ENCODE measurements at places on chromosomes 16 and 17. TPM values are rescaled to one million over a fixed set of nuclear protein-coding genes. Genes with fewer than 3 reads are reported as not detected.

DNA sequence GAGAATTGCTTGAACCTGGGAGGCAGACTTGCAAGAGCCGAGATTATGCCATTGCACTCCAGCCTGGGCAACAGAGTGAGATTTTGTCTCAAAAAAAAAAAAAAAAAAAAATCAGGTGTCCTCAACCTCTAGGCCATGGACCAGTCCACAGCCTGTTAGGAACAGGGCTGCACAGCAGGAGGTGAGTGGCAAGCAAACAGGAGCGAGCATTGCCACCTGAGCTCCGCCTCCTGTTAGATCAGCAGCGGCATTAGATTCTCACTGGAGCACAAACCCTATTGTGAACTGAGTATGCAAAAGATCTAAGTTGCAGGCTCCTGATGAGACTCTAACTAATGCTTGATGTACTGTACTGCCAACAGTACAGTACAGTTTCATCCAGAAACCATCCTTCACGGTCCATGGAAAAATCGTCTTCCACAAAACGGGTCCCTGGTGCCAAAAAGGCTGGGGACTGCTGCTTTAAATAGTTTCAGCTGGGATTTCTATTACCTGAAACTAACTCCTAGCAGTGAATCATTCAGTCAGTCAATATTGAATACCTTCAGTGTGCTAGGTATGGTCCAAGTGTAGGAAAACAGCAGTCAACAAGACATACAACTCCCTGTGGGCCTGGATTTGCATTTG lies 56.3 kb upstream of the DHX40 start:
- DNase-seq = no peak

GRCh38 chr17:12068946-12069345 lies 48.3 kb downstream of the MAP2K4 start:
- DNase-seq = no peak

Gene CCL3
- total RNA-seq = 12.1 TPM

DNA sequence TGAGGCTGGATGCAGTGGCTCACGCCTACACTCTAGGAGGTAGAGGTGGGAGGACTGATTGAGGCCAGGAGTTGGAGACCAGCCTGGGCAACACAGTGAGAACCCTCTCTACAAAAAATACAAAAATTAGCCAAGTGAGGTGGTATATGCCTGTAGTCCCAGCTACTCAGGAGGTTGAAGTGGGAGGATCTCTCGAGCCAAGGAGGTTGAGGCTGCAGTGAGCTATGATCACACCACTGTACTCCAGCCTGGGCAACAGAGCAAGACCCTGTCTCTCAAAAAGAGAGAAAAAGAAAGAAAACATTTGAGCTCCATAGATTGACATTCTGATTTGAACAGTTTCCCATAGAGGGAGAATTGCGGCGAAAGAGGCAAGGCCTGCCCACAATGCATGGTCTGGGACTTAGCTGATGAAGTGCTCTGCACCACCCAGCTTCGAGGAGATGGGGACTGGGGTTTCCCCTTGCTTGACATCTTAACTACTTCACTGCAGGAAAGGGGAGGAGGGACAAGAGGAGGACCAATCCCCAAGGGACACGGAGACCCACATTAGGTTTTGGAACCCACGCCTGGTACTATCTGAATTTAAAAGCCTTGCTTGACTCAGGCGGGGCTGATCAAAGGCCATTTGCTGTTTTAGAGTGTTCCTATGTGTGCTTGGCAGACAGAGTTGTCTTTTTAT lies 21.7 kb downstream of the MSI2 start:
- no peak for DNase-seq

Gene TMED6
- total RNA-seq = not detected

DNA sequence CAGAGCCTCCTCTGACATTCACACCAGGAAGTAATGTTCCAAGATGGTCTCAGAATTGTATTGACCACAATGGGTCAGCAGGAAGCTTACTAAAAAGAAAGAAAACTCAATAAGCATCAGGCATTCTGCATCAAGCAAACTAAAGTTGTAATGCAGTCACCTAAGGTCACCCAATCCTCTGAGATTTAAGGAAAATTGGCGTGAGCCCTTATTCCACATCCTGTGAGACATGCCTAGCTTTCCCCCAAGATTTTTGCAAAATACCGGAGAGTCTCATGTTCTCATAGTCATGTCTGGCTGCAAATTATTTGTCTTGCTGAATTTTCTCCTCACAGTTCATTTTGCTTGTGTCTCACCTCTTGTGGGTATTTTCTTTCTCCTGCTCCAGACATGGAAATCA lies 417.1 kb upstream of the SOX9 start:
- DNase-seq = no peak

Gene MPP2
- 1.9 TPM for total RNA-seq

GRCh38 chr16:70665113-70665694 lies 18.8 kb downstream of the IL34 start:
- DNase-seq = no peak

DNA sequence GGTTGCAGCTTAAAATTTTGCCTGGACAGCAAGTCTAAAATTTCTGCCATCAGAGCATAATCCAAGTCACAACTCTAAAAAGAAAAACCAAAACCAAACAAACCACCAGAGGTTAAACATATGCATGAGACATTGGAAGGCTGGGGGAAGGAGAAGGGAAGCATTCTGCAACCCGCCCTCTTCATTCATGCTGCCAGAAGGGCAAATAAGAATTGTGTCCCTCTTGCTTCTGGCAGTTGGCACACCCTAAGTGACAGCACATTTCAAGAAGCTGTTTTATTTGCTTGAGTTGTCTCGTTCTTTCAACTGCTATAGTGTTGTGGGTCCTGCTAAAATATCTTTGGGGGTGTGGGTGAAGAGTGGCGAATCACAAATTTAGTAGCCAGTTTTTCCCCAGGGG lies 99.6 kb downstream of the SKAP1 start:
- no peak for DNase-seq

DNA sequence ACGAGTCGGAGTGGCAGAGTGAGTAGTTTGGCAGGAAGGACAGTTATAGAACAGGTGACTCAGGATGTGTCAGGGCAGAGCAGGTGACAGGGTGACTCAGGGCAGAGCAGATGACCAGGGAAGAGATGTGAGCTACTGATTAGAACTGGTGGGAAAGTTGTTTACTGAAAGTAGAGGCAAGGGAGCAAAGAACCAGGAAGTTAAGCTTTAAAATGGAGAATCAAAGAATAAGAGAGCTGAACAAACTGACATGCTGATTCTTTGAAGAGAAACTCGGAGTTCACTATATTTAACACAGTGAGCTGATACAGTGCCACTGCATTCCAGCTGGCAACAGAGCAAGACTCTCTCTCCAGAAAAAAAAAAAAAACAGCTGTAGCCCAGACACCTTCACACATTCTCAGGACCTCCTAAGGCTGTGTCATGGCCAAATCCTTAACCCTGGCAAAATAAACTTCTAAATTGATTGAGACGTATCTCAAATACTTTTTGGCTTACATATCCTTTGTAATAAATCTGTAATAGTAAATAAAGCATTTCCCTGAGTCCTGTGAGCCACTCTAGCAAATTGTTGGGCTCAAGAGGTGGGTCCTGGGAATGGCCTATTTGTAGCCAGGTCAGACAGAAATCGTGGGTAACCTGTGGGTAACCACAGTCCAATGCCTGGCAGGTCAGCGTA lies 12.3 kb upstream of the UBE2I start:
- no peak for DNase-seq

GRCh38 chr16:31110106-31111034 lies 2.2 kb downstream of the BCKDK start:
- no peak for DNase-seq

DNA sequence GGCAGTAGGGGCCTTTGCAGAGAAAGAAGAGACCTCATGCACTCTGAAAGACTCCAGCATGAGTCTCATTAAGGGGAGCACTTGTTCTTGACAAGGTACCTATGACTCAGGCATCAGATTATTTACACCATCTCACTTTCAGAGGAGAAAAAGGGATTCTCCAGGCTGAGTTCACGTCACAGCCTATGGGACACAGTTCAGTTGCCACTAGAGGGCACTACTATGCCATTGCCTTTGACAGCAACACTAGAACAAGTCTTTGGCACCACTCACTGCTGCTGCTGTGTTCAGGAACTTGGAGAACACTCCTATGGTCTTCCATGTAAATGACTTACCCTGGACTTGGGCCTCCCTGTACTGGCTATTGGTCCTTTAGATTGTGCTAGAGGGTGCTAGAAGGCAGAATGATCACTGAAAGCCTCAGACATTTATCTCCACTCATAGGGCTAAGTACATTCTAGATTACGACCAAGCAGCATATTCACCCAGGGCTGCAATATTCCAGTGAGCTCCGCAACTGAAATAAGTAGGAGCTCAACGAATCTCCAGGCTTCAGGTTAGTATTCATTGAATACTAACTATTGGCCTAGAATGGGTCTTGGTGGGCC lies 225.1 kb upstream of the CA10 start:
- no peak for DNase-seq

GRCh38 chr17:17900615-17901520 lies 64.1 kb upstream of the SREBF1 start:
- DNase-seq = no peak

GRCh38 chr17:40607641-40608040 lies 40.0 kb downstream of the SMARCE1 start:
- no peak for DNase-seq

DNA sequence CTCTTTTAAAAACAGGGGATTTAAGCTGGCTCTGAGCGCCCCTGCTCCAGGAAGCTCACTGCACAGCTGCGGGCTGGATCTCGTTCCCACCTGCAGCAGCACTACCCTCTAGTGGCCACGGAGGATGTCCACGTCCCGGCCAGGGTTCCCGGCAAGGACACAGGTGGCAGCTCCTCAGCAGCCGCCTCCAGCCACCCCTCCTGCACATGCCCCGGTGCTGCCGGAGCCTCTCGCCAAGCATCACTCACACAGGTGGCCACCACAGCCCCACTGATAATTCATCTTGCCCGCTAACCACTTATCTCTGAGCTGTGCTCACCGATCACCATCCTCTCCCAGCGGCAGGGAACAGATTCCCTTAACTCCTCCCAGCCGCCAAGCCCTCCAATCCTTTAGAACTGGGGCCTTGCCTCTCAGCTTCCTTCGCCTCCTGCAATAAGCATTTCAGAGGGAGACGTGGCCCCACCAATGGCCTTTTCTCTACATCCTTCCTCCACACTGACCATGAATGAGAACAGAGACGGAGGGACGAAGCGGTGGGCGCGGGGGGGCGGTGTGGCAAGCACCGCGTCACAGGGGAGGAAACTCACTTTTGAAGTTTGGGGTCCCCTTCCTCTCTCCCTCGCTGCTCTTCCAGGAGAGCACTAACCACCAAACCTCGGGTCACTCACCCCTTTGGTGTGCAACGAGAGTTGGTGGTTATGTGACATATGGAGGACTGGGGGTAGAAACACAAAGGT lies 222.1 kb downstream of the RBFOX3 start:
- no peak for DNase-seq

Gene ARL17B
- total RNA-seq = 8.4 TPM

Gene OR1A1
- total RNA-seq = not detected

DNA sequence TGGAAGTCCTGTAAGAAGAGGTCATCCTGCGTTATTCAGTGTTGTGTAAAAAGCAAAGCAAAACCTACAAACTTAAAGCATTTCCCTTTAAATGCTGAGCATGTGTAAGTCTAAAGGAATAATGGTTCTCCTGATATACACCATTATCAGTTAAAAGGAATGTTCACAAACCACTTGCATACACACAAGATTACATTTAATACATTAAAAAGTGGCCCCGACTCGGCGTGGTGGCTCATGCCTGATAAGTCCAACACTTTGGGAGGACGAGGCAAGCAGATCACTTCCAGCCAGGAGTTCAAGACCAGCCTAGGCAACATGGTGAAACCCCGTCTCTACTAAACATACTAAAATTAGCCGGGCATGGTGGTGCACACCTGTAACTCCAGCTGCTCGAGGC lies 30.5 kb downstream of the CPPED1 start:
- no peak for DNase-seq

GRCh38 chr17:27741971-27742575 lies 58.3 kb downstream of the NOS2 start:
- no peak for DNase-seq

DNA sequence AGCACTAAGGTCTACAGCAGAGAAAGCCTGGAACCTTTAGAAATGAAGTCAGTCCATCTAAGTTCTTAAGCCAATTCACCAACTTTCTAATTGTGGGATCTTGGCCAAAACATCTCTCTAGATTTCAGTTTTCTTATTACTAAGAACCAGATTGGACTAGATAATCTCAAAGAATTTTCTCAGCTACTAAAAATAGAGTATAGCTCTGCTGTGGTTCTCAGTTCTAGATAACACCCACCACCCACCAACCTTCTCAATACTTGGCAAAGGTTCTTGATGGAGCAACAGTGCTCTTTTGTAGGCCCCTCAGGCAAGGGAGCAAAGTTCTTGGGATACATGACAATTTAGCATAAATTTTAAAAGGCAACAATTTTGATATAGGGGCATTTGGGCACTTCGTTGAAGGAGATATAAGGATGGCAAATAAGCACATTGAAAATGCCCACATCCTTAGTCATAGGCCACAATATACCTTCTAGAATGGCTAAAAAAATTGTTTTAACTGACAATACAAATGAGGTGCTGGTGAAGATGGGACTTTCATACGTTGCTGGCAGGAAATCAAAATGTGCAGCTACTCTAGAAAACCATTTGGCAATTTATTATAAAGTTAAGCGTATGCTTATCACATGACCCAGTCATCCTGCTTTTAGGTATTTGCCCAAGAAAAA lies 74.4 kb upstream of the TMEM132E start:
- no peak for DNase-seq

DNA sequence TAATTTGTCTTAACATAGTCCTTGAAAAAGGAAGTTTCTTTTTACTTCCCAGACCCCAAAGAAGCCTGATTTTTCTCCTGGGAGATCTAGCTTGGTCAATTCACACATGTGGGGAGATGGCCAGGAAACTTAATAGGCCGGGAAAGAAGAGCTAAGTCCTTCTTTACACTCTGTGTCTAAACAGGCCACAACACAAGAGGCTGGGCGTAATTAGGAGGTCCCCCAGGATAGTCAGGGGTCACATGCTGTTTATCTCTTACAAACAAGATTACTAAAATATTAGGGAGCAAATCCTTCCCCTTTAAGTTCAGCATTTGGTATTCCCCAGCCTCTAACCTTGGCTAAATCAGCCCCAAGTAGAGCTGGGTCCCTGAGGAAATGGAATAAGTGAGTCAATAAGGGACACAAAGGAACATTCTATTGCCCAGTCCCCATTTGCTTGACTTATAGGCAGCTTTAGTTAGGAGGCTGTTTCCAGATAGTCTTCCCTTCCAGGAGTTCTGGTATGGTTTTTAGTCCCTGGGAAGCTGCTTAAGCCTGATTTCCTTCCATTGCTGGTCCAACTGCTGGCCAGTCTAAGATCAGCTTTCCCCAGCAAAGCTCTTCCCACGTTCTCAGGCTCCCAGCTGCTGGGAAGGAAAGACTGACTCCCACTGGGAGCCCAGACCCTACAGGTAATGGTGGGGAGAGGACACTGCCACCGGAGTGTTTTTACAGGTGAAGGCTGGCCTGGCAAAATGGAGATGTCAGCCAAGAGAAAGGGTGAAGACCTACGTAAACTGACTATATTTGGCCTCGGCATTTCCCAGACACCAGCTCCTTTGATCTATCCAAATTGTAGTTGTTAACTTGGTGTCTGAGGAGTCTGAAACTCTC lies 14.1 kb upstream of the HOXB9 start:
- no peak for DNase-seq

- no peak for DNase-seq
These were observed 56.0 kb downstream of the CEP112 start for GRCh38 chr17:66135896-66136295.

Gene GAA
- 52.8 TPM for total RNA-seq

Gene ACE
- total RNA-seq = 18.3 TPM
